ENCODE measurements at places on chromosomes 6 and 20.

DNA sequence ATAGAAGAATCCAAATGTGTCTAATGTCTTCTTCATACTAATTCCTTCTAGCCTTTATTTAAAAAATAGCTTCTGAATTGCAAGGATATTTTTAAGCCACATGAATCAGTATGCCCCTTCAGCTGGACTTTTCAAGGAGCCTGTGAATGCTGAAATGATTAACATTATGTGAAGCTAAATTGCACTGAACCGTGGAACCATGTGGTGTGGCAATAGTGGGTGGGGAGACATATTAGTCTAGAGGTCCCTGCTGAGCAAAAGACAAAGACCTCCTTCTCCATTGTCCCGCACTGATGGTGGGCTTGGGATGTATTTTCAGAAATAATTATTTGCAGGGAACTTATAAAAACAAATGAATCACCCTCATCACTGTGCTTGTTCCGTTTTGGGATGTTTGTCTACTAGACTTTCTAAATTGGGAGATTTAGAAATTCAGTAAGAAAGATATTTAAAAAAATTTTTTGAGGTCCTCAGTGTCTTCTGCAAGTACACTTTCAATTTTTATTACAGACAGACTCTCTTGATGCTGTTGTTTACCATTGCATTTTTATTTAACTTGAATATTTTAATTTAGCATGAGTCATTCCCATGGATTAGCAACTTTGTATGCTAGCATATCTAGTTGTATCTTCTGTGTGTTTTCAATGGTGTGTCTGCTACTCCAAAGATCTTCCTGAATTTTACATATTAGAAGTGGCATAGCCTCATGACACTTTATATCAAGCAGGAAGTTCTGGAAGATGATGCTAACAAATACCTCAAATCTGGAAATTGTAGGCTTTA is 238.1 kb downstream of the LAMA2 start:
- DNase-seq = no peak

DNA sequence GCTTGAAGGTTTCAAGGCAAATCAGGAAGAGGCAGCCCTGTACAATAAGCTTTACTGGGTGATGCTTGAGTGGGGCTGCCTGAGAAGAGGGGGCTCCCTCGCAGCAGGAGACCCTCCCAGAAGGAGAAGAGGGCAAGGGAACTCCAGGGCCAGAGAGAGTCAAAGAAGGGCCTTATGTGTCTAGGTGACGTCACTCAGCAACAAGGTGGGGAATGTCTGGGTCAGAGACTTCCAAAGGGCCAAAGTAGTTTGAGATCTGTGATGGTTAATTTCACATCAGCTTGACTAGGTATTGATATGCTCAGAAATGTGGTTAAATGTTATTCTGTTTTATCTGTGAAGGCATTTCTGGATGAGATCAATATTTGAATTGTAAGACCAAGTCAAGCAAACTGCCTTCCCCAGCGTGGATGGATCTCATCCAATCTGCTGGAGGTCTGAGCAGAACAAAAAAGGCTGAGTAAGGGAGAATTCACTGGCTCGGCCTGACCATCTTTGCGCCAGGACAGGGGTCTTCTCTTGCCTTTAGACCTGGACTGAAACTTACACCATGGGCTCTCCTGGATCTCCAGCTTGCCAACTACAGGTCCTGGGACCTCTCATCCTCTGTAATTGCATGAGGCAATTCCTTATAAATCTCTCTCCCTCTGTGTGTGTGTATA is 35.9 kb downstream of the MAS1 start:
- no peak for DNase-seq

DNA sequence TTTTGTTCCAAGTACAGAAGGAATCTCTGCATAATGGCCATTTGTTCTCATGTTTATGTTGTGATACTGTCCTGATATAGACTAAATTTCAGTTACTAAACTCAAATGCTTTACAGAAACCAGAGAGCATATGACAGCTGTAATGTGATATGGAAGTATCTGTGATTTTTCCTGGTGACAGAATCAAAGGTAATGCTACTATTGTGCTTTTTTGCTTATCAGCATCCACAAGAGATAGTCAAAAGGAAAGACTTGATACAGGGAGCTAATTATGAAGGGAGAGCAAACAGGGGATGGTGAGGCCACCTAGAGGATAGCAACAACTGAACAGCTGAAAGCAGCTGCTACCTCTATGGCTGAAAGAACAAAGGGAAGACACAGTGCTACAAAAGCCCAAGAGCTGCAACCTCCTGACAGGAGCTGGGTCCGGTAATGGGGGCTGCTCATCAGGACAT is 181.4 kb downstream of the PHF3 start:
- DNase-seq = peak; percentile 38

GRCh38 chr6:98695091-98695801 is 139.1 kb upstream of the POU3F2 start:
- DNase-seq = no peak

DNA sequence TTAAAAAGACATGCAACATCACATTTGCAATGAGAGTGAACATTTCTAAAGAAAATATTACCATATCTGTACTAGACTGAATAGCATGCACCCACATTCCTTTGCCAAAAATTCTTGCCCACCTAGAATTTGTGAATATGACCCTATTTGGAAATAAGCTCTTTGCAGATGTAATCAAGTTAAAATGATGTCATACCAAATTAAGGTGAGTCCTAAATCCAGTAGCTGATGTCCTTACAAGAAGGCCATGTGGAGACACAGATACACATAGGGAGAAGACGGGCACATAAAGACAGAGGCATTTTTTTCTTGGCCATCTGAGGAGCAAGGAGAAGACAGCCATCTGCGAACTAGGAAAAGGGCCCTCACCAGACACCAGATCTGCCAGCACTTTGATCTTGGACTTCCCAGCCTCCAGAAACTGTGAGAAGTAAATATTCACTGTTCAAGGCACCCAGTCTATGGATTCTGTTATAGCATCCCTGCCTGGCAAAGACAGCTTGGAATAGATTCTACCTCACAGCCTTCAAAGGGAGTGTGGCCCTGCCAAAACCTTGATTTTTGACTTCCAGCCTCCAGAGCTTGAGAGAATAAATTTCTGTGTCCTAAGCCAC is 22.8 kb upstream of the ATXN1 start:
- DNase-seq = no peak

DNA sequence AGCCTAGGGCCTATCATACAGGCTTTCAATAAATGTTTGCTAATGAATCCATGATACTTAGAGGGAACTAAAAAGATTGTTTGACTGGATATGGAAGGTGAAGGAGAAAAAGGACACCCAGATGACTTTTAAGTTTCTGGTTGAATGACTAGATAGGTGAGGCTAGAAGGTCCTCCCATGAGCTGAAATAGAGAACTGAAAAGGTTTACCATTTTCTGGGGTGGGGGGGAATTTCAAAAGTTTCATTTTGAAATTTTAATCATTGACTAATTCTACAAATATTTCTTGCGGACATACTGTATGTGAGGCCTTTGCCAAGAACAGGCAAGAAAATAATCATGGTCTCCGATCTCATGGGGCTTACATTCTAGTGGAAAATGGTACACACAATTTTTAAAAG is 17.9 kb upstream of the ZBTB2 start:
- DNase-seq = no peak

GRCh38 chr6:42165016-42165415 is 8.1 kb upstream of the GUCA1A start:
- peak; percentile 17 for DNase-seq

GRCh38 chr6:166504100-166504499 is 82.4 kb downstream of the RAMACL start:
- DNase-seq = no peak

GRCh38 chr6:50816947-50817645 is 1.6 kb upstream of the TFAP2B start:
- DNase-seq = no peak

DNA sequence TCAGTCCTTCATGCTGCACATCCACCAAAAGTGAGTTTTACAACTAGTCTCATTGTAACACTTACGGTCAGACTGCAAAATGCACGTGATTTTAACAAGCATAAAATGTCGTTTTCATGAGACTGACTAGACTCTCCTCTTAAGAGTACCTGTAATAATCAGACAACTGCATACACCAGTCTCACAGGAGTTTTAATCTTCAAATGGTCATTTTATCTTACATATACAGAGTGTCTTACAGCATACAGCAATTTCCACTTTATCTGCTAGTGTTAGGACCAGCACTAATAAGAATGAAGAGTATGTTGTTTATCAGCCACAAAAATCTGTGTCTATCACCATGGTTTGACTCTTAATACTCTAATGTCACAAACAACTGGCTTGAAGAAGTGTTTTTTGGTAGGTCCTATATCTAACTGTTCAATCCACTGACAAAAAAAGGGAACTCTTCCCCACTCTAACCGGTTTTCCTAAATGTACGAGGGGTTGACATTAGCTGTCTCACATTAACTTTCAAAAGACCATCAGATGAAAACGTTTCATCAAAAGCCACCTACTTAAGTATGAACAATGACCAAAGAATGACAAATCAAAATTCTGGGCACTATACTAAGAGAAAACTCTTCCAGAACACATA is 1.5 kb upstream of the ASF1A start:
- DNase-seq = no peak

- DNase-seq = no peak
Observed at GRCh38 chr6:117409420-117409819, 16.3 kb downstream of the ROS1 start.

- no peak for DNase-seq
Observed at GRCh38 chr20:33724439-33725094, 4.5 kb upstream of the PXMP4 start.

DNA sequence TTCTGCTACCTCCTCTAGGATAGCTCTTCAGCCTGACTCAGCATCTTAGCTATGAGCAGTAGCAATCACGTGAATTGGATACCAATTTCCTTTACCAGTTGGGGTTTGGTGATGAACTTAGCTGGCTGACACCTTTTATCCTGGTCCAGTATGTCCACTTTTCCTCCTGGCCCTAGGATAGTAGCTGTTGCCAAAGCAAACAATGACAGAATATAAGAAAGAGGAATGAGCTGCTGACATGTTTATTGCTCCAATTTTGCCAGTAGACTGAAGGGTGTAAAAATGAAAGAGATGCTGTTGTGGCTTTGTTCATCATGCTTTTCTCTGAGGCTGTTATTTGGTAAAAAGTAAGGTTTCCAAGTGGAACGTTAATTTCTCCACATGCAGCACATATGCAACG is 168.3 kb upstream of the JAG1 start:
- no peak for DNase-seq

- no peak for DNase-seq
Observed at GRCh38 chr6:141252828-141253608, 879.7 kb upstream of the GJE1 start.

DNA sequence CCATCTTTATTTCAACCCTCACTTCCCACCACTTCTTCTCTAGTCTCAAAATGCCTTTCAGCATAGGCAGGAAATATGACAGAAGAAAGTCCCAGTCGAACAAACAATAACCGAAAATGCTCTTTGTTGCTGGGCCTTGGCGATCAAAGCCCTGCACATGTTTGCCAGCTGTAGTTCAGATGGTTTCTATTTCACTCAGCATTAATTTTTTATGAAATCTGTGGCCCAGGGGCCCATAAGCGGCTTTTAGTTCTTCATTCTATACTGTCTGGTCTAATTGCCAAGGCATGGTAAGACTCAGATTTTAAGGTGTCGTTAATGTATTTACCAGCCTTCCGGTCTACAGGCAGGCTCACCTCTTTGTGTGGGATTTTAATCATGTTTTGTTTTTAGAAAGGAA is 10.9 kb upstream of the F13A1 start:
- DNase-seq = no peak

DNA sequence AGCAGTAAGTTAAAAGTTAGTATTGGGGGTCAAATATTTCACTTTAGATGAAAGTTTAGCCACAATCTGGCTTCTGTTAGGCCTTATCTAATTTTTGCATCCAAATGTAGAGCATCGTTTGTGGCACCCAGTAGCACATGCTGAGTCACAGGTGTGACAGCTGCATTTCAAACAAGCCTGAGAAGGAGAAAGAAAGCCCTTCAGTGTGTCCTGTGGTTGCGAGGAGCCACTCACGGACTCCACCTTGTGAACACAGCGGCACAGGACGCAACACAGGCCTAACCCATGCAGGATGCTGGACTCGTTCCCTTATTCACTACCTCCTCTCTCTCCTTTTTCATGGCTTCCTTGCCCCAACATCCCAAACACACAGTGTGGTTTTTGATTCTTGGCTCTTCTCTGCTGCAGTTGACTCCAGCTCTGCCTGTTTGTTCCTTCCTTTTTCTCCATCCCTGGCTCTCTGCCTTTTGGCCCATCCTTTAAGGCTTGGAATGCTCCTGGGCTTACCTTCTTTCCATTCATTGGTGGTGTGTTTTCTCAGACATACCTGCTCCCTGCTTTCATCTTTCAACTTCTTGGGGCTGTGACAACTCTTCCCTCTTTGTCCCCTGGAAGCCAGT is 124.2 kb downstream of the SLC16A10 start:
- no peak for DNase-seq

DNA sequence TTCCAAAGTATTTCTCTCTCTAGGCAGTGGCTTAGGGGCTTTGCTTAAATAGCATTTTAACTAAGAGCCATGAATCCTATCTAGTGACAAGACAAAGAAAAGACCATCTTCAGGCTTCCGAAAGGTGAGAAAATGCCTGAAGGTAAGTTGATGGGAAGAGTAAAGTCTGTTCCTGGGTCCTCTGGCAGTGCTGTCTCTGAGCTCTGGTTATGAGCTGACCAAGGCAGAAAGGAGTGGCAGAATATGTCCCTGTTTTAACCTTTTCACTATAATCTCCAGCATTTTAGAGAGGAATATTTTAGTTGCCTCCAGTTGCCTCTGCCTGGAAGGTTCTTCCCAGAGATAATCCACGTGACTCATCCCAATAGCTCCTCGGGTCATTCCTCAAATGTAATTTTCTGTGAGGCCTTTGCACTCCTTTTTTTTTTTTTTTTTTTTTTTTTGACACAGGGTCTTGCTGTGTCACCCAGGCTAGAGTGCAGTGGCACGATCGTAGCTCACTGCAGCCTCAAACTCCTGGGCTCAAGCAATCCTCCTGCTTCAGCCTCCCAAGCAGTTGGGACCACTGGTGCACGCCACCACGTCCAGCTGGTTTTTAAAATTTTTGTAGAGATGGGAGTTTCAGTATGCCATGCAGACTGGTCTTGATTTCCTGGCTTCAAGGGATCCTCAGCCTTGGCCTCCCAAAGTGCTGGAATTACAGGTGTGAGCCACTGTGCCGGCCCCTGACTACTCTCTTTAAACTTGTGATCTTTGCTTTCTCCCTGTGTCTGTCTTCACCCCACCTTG is 3.7 kb upstream of the ARMH2 start:
- DNase-seq = no peak

DNA sequence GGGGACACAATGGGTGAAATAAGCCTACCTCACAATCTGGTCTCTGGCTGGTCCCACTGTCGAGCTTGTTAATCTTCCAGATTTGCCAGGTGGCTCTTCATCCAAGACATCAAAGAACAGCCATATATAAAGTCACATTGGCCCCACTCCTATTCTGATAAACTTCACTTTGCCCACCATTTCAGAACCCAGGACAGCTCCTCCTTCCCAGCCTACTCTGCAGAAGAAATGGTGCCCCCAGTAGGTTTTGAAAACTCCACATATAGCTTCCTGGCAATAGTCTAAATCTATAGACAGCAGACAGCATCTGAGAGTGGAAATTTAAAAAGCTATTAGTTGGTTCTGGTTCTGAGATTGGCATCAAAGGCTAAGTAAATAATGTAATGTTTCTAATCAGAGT is 143.1 kb upstream of the PCSK2 start:
- DNase-seq = peak; percentile 26

- peak; percentile 85 for DNase-seq
Observed at GRCh38 chr20:10217721-10218410, 764 bp upstream of the SNAP25 start.
